Endothelial cell (in vitro differentiated cells): ENCODE measurements at places on chromosomes 6 and 20.

GRCh38 chr20:23907579-23907978 lies 28.0 kb upstream of the CST5 start:
- no peaks in the 10 kb centered on the region for H3K4me1 ChIP-seq
- no peaks in the 10 kb centered on the region for H3K27me3 ChIP-seq
- no peak for DNase-seq
- H3K36me3 ChIP-seq: peaks cover 4% of the 10 kb centered on the region
- no peak overlapping the region for H3K27ac ChIP-seq
- H3K4me3 ChIP-seq: no peak overlapping the region

DNA sequence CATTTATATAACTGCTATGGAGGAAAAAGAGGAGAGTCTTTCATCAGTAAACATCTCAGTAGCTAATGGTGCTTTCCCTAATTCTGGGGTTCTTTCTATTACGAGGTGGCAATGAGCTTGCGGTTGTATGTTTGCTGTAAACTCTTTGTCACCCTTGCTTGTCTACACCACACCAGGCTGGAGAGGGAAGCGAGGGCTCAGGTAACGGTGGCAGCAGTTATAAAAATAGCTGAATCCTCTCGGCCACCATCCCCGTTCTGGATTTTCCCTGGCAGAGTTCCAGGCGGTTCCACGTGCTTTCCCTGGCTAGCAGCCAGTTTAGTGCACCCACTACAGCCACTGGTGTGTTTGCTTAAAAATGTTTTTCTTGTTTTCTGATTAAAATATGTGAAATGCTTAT lies 39.0 kb downstream of the MAS1 start:
- no peaks in the 10 kb centered on the region for H3K4me1 ChIP-seq
- H3K27ac ChIP-seq: peak overlapping the region; percentile 25
- no peaks in the 10 kb centered on the region for H3K36me3 ChIP-seq
- DNase-seq: no peak
- H3K4me3 ChIP-seq: no peak overlapping the region
- H3K27me3 ChIP-seq: no peaks in the 10 kb centered on the region

DNA sequence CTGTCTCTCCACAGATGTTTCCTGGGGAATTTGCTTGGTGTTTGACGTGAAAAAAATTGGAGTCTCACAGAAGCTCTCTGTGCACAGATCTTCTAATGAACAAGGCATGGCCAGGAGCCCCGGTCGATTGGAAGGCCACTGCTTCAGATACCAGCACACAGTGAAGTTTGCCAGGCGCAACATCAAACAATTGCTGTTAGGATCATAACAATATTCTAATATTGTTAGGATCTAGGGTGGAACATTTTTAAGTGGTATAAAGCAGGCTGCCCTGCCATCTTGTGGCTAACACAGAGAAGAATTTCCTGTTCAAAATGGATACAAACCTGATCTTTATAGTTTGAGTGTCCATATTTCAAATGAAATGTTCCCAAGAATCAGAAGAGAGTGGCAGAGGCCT lies 64.1 kb downstream of the C6orf118 start:
- H3K27me3 ChIP-seq: no peaks in the 10 kb centered on the region
- H3K4me3 ChIP-seq: no peak overlapping the region
- peaks cover 9% of the 10 kb centered on the region for H3K4me1 ChIP-seq
- no peak overlapping the region for H3K27ac ChIP-seq
- DNase-seq: no peak
- H3K36me3 ChIP-seq: no peaks in the 10 kb centered on the region

DNA sequence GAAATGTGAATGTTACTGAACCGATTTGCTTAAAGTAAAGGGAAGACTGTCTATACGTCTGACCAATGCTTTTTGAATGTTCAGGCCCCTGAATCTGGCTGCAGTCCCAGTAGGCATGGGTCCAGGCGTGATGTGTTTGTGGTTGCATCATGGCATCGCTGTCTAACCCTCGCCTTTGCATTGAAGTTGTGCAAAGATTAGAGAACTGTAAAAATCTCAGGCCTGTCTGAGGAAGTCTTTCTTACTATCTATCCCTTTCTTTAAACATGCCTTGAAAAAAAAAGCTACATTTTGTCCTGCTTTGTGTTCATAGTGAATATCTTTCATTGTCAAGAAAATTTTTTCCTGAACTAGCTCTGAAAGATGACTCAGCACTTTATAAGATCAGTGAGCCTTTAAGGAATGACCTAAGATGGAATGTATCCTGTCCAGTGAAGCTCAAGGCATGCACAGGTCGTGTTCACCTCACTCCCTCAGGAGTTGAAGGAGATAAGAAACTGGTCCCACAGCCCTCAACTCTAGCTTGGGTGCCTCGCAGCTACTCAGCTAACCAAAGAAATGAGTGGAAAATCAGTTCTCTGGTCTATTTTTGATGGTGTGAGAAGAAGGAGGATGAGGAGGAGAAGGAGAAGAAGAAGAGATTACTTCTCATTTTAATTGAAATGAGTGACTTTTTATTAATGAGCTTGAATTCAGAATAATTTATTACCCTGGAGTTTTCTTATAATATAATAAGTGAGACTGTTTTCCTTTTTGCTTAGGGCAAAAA lies 48.6 kb downstream of the TPD52L1 start:
- no peak overlapping the region for H3K4me3 ChIP-seq
- no peaks in the 10 kb centered on the region for H3K36me3 ChIP-seq
- H3K4me1 ChIP-seq: peaks cover 30% of the 10 kb centered on the region
- DNase-seq: no peak
- H3K27me3 ChIP-seq: no peaks in the 10 kb centered on the region

GRCh38 chr6:21626756-21627155 lies 33.2 kb downstream of the SOX4 start:
- H3K4me3 ChIP-seq: no peak overlapping the region
- no peaks in the 10 kb centered on the region for H3K36me3 ChIP-seq
- H3K4me1 ChIP-seq: no peaks in the 10 kb centered on the region
- no peaks in the 10 kb centered on the region for H3K27me3 ChIP-seq
- no peak for DNase-seq

DNA sequence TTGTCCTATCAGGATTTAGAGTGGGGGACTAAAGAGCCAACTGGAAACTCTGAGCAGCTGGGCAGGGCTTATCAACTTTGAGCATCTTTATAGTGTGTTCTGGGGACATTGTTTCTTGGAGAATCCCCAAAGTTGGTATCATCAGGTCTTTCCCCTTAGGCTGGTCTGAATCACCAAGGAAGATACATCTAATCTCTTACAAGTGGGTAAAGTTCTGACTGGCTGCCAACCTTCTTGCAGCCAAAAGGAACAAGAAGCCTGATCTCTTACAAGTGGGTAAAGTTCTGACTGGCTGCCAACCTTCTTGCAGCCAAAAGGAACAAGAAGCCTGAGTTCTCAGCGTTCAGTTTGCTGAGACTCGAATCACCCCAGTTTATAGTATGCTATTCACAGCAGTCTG lies 1.6 kb upstream of the MED23 start:
- H3K4me1 ChIP-seq: peaks cover 7% of the 10 kb centered on the region
- H3K4me3 ChIP-seq: no peak overlapping the region
- no peak for DNase-seq
- no peaks in the 10 kb centered on the region for H3K36me3 ChIP-seq
- no peak overlapping the region for H3K27ac ChIP-seq

- no peak overlapping the region for H3K27ac ChIP-seq
- H3K4me1 ChIP-seq: peaks cover 3% of the 10 kb centered on the region
- no peak for DNase-seq
- no peaks in the 10 kb centered on the region for H3K27me3 ChIP-seq
- no peaks in the 10 kb centered on the region for H3K36me3 ChIP-seq
These were observed 249.9 kb downstream of the KHDC1L start for GRCh38 chr6:72975352-72975752.

- peaks cover 11% of the 10 kb centered on the region for H3K4me1 ChIP-seq
- peak overlapping the region; percentile 86 for H3K4me3 ChIP-seq
- H3K27me3 ChIP-seq: peaks cover 4% of the 10 kb centered on the region
- peak overlapping the region; percentile 88 for H3K27ac ChIP-seq
- no peak for DNase-seq
These were observed 280 bp downstream of the SPATA2 start for GRCh38 chr20:49915118-49915379.

DNA sequence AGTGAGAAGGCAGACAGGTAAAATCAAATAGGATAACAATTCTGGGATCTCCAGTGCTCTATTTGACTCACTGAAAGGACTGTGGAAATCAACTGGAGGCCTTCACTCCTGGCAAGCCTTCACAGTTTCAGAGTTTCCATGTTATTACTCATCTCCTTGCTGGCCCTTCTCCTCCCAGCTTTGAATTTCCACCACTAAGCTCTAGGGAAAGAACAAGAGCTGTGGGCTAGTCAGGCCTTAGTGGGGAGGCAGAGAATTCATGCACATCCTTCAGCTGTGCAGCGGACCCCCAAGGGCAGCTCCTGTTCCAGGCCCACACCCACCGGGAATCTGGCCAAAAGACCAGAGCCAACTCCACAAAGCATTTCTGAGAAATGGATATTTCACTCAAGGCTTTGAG lies 26.0 kb downstream of the MYLIP start:
- H3K36me3 ChIP-seq: peaks cover 34% of the 10 kb centered on the region
- H3K27ac ChIP-seq: no peak overlapping the region
- no peak overlapping the region for H3K4me3 ChIP-seq
- no peaks in the 10 kb centered on the region for H3K27me3 ChIP-seq
- DNase-seq: no peak
